MM.1S (cell line): ENCODE measurements at places on chromosomes 1 and 21.
A peak's percentile ranks its signal among the peaks of the same experiment; 100 is the strongest.

- DNase-seq, result no peak
Observed at GRCh38 chr1:152770411-152770810, 4.5 kb upstream of the LCE1F start.

DNA sequence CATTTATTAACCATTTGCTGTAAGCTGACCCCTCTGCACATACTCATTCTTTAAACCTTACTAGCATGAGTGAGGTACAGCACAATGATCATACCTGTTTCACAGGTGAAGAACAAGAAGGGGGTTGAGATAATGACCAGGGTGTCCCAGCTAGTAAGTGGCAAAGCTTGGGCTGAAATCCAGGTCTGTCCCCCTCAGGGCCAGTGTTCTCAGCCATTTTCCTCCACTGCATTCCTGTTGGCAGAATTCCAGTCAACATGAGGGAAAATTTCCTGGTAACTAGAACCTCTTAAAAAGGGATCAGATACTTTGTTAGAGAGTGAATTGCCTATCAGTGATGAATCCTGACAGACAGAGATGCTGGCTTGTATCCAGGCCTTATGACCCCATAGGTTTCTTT lies 48.1 kb downstream of the SPATA46 start:
- no peak for DNase-seq

DNA sequence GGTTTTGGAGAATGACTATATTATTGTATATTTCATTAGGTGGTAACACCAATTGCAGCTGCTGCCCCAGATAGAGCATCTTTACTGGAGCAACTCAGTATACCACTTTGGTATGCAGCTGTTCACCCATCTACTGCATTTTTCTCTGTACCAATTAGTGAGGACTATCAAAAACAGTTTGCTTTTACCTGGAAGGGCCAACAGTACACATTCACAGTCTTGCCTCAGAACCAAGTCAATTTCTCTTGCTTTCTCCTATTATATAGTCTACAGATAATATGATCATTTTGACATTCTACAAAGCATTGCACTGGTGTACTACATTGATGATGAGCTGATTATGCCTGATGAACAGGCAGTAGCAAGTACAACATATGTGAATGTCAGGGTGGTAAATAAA lies 99.3 kb downstream of the PTPRU start:
- DNase-seq, result no peak

- DNase-seq, result no peak
Observed at GRCh38 chr1:206753141-206753540, 17.4 kb upstream of the IL19 start.

- no peak for DNase-seq
Observed at GRCh38 chr1:28031173-28031572, 57.2 kb downstream of the EYA3 start.

DNA sequence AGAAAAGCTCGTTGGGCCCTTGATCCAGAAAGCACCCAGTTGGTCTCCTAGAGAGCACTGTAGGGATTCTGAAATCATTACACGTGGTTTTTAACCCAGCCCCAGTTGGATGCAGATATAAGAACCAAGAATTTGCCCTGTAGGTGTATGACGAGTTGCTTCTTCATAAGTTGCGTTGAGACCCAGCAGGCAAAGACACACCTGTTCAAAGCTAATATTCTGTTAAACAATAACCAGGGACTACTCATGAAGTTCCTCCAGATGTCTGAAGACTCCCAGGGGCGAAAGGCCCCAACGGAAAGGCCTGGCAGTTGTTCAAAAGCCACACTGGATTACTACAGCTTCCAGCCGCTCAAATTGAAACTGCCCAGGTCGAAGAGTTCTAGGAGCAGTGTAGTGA lies 88.6 kb upstream of the HNRNPU start:
- no peak for DNase-seq

DNA sequence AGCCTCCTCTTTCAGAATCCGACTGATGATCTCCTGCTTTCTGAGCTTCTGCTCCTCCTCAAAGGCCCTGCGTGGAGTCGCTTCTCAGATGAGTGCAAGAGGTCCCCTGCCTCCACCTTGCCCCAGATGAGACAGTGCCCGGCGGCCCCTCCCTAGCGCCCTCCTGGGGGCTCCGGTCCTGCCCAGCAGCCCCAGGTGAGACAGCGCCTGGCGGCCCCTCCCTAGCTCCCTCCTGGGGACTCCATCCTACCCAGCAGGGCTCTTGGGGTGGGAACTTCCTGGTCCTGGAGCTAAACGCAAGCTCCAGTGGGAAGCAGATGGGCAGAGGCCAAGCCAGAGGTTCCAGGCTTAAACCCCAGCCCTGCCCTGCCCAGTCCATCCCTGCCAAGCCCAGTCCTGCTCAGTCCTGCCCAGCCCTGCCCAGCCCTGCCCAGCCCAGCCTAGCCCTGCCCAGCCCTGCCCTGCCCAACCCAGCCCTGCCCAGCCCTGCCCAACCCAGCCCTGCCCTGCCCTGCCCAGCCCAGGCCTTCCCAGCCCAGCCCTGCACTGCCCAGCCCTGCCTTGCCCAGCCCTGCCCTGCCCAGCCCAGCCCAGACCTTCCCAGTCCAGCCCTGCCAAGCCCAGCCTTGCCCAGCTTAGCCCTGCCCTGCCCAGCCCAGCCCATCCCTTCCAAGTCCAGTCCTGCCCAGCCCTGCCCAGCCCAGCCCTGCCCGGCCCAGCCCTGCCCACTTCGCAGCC lies 34.6 kb downstream of the CFAP74 start:
- DNase-seq, result no peak

GRCh38 chr1:8219530-8219929 lies 98.4 kb upstream of the SLC45A1 start:
- DNase-seq, result no peak

GRCh38 chr1:45326627-45327623 lies at the start of gene HPDL:
Gene HPDL (plus strand): TSS chr1:45326895. CDS start chr1:45327149, 254 bp downstream.
- DNase-seq, result peak; percentile 66

- DNase-seq, result no peak
Observed at GRCh38 chr1:20811916-20812315, 24.8 kb upstream of the HP1BP3 start.

GRCh38 chr1:155007251-155007828 lies 4.7 kb downstream of the ZBTB7B start:
- DNase-seq, result no peak
